ENCODE measurements at places on chromosomes 2 and 18. TPM values are rescaled to one million over a fixed set of nuclear protein-coding genes. Genes with fewer than 3 reads are reported as not detected.

GRCh38 chr18:79802298-79802697 lies 4.6 kb downstream of the KCNG2 start:
- no peak for DNase-seq

- peak; percentile 34 for DNase-seq
Measured at GRCh38 chr2:5695654-5696403, 3.6 kb downstream of the SOX11 start.

GRCh38 chr2:8277921-8278571 lies 403.8 kb upstream of the ID2 start:
- DNase-seq, result no peak

GRCh38 chr18:6255116-6255705 lies 159.5 kb downstream of the L3MBTL4 start:
- no peak for DNase-seq

The DDX1 gene
- 46.2 TPM for total RNA-seq

The CNRIP1 gene
- 32.6 TPM for total RNA-seq

The RGPD4 gene
- not detected for total RNA-seq

The FEV gene
- not detected for total RNA-seq

DNA sequence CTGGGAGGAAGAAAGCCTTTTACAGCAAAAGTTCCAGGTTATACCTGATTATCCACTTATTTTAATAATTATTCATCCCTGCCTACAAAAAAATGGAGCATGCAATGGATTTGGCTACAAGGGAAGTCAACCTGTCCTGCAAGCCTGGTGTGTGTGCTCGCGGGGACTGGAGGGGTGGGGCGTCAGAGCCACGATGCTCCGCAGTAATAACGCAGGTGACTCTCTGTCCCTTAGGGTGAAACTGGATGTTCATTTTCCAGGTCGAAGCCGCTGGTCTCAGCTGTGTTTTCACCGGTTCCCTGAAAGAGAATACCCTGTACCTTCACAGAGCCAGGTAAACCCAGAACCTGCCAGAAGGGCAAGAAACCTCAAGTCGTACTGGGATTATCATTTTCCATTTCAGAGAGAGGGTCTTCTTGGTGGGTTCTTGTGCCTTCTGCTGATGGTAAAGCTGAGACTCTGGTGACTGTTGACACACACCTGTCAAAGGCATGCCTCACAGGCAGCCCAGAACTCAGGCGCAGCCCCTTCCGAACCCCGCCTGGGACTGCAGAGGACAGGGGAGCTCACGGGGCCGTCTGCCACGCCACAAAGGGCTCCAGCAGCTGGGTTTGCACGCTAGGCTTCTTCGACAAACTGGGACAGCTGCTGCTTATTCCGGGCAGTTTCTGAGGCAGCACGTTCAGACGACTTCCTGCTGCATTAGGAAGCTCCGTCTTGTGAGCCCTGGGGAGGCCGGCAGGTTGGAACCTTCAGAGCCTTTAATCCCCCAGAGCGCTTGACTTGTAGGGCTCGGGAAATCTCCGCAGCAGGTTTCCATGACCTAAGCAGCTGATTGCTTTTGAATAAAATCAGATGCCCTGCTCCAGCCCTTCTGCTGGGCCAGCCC lies 58.6 kb downstream of the KCNG2 start:
- DNase-seq, result no peak

GRCh38 chr2:200477667-200478131 lies 32.2 kb downstream of the KCTD18 start:
- no peak for DNase-seq

DNA sequence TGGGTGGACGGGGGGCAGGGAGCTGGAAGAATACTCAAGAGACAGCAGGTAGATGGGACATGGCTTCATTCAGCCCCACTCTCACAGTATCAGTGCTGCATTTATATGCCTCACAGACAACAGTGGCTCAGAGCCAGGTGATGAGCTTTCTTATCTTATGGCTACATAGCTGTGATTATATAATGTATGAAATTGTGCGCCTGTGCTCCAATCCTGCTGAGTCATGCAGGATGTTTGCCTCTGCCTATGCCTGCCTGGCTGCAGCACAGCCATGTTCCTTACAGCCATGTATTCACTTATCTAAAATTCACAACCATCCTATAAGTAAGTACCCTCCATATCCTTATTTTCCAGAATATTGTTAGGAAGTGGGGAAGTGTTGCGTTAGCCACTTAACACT lies 37.7 kb upstream of the RNF103 start:
- no peak for DNase-seq

The MOGAT1 gene
- not detected for total RNA-seq

- DNase-seq, result peak; percentile 69
Measured at GRCh38 chr2:54559593-54560145, 103.5 kb downstream of the SPTBN1 start.

The DNAJC5G gene
- not detected for total RNA-seq

DNA sequence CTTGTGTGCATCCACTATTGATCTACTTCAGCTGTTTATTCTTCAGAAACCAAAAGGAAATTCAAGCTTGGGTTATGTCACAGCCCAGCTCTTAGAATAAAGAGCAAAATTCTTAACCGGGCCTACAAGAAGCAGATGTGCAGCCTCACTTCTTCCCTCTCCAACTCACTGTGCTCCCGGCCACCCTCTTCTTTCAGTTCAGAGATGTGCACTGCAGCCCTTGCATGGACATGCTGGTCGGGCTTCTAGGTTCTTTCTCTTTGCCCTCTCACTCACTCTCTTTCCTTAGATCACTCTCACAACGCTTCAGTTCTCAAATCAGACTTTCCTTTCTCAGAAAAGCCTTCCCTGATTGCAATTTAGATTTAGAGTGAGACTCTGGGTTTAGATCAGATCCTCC lies 104.1 kb downstream of the CHN1 start:
- no peak for DNase-seq

GRCh38 chr2:215851082-215851481 lies 162.3 kb downstream of the MREG start:
- no peak for DNase-seq

GRCh38 chr18:59902131-59902992 lies 2.6 kb downstream of the PMAIP1 start:
- DNase-seq, result peak; percentile 87

All from H4 (cell line).